ENCODE measurements at places on chromosomes 2 and 18.

- no peak for DNase-seq
Observed at GRCh38 chr18:54261894-54262293, 7.4 kb upstream of the POLI start.

- no peak for DNase-seq
Observed at GRCh38 chr2:234252772-234253171, 202.3 kb downstream of the SPP2 start.

DNA sequence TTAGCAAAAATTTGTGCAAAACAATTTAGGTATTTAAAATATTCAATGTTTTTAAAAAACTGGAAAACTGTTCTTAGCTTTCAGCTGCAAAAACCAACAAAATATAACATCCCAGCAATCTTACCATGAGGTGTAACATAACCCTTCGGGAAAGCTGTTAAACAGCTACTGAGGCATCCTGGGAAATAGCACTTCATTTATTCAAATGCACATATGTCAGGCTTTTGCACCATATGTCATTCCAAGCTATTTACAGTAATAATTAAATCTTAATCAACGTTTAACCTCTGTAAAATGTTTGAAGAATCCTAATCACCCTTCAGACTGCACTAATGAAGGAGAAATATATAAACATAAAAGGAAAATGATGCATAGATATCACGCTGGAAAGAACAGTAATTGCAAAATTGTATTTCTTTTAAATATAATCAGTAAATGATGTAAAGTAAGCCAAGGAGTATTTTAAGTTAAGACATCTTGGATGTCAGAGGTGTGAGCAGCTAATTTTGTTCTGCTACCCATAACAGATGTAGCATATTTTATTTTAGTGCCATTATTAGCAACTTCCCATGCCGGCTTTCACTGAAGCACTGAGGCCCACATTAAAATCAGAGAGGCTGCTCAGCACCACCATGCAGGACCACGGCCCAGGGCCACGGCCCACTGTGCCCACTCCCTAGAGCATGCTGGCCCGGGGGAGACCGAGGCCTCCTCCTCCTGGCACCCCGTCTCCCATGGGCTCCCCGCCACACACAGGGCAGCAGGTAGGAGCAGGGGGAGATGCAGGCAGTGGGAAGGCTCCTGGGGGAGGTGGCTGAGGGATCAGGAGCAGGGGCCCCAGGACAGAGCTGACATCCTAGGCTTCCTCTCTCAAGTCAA lies 30.9 kb downstream of the EMX1 start:
- DNase-seq = no peak

GRCh38 chr2:22487541-22487940 lies 897.4 kb upstream of the KLHL29 start:
- DNase-seq = no peak

- DNase-seq = no peak
Observed at GRCh38 chr18:78805840-78806239, 173.8 kb upstream of the SALL3 start.

DNA sequence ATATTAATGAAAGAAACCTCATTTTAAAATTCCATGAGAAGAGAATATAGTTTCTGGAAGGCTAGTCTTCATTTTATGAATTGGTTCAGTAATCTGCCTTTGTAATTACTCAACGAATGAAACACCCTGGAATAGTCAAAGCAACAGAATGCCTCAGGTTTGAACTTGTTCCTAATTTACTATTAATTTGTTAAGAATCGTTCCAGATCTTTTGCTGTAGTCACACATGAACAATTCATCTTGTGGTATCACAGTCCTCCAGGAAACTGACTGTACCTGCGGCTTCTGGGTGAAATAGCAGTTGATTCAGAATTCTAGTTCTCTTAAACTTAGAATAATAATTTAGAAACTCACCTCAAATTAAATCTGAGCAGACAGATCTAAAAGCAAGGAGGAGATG lies 282.7 kb upstream of the MAP2 start:
- DNase-seq = no peak

GRCh38 chr2:43707255-43708015 lies 31.2 kb upstream of the C1GALT1C1L start:
- DNase-seq = no peak
